Stimulated activated CD4-positive, alpha-beta T cell treated with anti-CD3 and anti-CD28 coated beads, Interleukin-15, amount 100 ng/mL, for 1 hour (primary cell): ENCODE measurements at places on chromosomes 7 and 10.

GRCh38 chr7:155371331-155371883 is 73.7 kb downstream of the INSIG1 start:
- DNase-seq = no peak

GRCh38 chr7:129785685-129786514 is 166.9 kb downstream of the UBE2H start:
- no peak for DNase-seq

- DNase-seq = no peak
Measured at GRCh38 chr7:140734729-140735128, 38.2 kb downstream of the NDUFB2 start.

- no peak for DNase-seq
Measured at GRCh38 chr7:39946693-39947092, 3.4 kb upstream of the CDK13 start.

DNA sequence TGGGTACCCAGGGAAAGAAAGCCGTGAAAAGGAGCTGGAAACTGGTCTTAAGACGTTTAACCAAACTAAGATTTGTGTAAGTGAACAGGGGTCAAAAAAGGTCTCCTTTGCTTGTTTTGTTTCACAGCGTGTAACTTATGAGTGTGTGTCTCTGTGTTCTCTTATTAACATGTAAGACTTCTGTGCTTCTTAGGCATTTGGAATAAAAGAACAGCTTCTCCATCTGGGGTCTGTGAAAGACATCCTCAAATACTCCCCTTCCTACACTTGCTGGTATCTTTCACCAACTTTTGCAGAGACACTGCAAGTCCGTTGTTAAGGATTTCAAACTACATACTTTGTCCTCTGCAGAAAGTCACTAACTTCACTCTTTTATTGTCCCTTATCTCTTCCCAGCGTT is 615 bp upstream of the NEUROD6 start:
- DNase-seq = no peak

- DNase-seq = no peak
Measured at GRCh38 chr7:19971956-19972355, 198.5 kb upstream of the TMEM196 start.

DNA sequence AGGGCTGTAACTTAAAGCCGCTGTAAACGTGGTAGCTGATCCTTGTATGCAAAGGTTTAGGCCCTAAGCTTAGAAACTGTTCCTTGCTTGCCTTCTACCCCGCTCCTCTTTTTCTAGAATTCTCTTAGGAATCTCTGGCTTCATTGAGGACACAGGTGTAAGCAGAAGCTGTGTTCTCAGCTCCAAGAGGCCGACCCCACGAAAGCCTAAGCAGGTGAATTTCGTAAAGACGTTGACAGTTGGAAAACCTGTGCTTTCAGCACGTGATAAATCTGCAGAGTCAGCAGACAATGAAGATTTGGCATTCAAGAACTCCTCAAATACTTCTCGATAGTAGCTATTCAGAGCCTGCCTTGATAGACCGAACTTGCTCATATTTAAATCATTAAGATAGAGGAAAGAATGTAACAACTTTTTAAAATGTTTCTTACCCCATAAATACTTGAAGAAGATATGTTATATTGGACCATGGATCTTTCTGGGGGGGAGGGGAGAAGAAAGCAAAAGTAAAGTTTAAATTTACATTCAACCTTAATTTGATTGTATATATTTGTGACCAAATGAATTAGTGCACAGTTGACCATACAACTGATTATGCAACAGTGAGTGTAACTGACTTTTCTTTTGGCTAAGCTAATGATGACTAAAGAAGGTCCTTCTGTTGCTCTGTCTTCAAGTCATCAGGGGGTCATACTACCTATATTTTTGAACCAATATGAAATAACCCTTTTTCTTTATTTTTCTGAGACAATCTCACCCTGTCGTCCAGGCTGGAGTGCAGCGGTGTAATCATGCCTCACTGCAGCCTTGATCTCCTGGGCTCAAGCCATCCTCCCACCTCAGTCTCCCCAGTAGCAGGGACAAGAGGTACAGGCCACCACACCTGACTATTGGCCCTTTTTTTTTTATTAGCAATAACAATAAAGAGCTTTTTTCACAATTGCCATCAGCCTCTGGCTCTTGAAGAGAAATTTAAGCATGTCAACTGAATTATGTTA is 1.2 kb upstream of the GDI2 start:
- no peak for DNase-seq

DNA sequence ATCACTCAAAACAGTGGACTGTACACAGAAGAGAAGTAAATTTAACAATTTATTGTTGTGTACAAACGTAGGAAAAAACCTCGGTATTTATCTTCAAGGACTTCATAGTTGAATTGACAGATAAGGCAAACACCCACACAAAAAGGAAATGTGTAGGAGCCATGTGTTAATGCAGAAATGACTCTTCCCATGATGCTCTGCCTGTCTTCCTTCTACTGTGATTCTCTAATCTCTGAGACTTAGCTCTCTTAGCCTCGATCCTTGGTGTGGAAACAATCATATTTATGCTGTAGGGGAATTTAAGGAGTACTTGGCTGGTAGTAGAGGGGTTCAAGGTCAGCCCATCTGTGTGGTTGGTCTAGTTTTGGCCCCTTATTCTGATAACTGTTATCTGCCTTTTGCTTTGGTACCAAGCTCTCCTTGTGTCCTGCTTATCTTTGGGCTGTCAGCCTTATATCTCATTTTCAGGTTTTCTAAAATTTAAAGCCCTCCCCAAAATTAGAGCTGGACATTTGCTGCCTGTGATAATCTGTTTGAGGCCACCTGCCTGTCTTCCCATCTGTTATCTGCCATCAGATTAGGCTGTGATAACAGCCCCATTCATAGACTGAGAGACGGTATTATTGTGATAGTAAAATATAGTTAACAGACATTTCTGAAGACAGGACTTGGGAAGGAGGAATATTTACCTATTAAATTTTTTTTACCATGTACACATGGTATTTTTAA is 81.7 kb downstream of the GPR85 start:
- no peak for DNase-seq

DNA sequence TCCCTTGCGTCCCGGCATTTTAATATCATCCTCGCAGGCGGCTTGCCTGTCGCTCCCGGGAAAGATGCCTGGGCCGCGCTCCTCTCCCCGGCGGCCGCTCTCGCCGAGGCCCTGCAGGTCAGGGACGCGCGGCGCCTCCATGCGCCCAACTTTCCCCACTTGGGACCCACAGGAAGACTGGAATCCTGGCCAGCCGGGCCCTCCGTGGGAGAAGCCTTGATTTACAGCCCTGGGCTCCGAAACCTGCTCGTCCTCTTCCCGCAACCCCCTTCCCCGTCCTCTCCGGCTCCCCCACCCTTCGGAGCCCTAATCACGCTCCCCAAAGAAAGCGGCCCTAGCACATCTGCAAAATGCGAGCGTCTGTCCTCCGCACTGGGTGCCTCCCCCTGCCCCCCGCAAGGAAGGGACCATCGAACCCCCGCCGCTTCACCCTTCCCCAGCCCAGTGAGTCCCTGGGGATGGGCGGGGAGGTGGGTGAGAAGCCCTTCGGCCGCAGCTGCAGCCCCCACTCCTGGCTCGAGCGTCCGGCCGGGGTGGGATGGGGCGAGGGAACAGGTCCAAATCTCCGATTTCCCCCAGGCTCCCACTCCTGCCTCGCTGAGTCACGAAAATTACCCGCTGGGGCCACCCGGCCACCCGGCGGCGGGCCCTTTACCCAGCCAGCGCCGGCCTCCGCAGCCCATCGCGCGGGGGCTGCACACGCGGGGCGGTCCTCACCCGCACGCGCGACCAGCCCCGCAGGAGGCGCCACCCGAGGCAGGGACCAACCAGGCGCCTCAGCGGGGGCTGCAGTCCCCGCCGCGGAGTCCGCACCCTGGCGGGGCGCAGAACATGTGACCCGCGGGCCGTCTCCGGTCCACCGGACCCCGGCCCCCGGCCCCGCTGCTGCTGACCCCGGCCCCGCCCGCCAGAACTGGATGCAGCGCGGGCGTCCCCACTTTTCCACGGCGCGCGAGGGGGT is 695 bp downstream of the HSPA12A start:
- DNase-seq = no peak

GRCh38 chr7:149002604-149003003 is 25.7 kb downstream of the PDIA4 start:
- no peak for DNase-seq

DNA sequence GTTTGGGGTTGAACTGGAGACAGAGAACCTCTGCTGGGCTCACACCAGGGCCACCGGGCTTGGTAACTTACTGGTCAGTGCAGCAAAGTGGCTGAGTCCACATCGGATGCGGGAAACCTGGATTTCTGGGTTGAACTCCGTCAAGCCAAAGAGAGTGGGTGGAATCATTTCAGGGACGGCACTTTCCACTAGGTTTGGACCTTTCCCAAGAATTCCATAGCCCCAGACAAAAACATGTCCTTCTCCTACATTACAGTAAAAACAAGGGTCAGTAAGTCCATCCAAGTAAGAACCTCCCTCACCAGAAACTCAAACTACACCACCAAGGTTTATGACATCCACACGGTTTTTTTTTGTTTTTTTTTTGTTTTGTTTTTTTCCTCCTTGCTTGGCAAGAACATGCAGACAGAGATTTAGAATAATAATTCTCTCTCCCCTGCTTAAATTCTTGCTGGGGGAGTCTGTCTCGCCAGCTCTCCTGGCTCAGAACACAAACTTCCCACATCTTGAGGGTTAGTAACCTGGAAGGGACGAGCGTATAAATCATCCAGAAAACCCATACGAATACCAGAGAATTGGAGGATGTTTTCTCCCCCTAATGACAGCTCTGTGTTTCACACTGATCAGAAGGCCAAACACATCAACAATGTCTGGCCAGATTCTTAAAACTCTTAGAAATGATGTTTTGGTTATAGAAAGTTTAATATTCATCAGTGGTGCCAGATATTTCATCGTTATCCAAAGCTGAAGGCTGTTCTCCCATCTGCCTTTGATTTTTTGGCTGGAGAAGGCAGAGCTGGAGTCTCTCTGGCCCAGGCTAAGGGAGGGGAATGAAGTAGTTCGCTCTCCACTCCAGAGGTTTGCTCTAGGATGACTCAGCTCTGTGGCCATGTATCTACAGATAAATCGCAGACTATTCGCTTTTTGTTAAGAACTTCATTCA is 17.5 kb downstream of the RCC1L start:
- no peak for DNase-seq
